Stimulated activated CD8-positive, alpha-beta memory T cell treated with anti-CD3 and anti-CD28 coated beads, Interleukin-7, amount 100 ng/mL, for 24 hours (primary cell): ENCODE measurements at places on chromosomes 13 and 19.

DNA sequence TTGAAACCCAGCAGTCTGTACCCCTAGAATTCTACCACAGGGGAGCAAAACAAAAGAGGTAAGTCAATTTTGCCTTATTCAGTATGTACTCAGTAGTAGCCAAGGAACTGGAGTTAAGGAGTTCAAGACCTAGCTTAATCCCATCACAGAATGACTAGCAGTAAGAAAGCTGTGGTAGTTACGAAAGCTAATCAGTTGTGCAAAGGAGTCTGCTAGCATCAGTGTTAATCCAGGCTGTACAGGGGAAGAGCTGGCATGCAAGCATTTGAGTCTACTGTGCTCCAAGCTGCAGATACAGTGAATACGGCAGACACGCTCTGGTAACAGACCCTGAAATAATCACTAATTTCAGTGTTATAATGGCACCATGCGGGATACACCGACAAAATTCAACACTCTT lies 4.7 kb downstream of the DNMT1 start:
- DNase-seq, result no peak

- no peak for DNase-seq
Measured at GRCh38 chr13:35923347-35923746, 207.8 kb downstream of the DCLK1 start.

- no peak for DNase-seq
Measured at GRCh38 chr19:5914358-5914774, 312 bp downstream of the CAPS start.

- no peak for DNase-seq
Measured at GRCh38 chr19:15248648-15249527, 16.6 kb upstream of the EPHX3 start.

GRCh38 chr19:42269478-42270345 lies 660 bp downstream of the CIC start:
- DNase-seq, result no peak

GRCh38 chr13:95199896-95200295 lies 101.4 kb downstream of the ABCC4 start:
- DNase-seq, result no peak

DNA sequence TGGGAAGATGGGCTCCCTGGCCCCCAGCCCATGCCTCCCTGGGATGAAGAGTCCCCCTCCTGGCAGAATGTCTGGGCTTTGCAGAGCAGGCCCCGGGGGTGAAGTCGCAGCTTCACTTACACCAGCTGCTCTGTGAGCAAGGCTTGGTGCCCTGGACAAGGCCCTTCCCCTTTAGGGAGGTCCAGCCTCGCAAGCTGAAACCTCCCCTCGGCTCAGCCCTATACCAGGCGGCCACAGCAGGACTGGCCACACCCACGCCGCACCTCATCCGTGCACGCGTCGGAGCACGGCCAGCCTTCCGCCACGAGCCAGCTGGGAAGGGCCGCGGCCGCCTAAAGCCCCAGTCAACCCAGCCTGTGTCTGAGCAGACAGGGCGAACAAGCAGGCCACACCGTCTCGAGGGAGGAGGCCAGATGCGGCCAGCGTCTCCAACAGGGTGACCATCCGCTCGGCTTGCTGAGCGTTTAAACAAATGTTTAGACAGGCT lies 83.2 kb upstream of the MCF2L start:
- DNase-seq, result no peak

DNA sequence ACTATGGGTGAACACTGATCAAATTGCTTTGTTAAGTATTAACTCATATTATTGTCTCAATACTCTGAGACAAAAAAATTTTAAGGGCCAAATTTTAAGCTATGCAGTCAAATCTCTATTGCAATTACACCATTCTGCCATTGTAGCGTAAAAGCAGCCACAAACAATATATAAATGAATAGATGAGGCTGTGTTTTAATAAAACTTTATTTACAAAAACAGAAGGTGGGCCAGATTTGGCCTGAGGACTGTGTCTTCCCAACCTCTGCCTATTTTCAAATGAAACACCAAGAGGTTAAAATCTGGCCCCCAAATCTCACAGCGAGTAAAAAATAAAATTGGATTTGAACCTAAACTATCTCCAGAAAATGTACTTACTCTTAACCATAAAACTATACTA lies 51.7 kb downstream of the MBD3L2B start:
- no peak for DNase-seq
